ENCODE measurements at places on chromosomes 13 and 19.

DNA sequence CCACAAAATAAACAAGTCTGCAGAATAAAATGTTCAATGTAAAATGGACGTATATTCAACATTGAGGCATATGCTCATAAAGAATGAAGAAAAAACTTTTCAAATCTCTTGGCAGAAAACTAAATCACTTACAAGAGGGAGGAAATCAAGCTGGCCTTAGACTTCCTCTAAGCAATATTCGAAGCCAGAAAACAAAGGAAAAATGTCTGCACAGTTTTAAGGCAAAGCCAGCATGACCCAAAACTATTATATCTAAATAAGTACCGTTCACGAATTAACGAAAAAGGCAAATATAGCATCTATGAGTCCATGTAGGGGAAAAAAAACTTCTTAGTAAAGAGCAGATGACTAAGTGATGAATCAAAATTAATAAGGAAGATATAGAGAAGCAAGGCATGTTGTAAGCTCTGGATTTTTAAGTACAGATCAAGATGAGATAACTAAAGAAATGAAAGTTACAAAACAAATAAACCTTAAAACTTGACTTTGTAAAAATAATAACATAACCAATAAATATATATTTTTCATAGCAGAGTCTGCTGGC lies 101.3 kb downstream of the KCNRG start:
- DNase-seq = no peak

DNA sequence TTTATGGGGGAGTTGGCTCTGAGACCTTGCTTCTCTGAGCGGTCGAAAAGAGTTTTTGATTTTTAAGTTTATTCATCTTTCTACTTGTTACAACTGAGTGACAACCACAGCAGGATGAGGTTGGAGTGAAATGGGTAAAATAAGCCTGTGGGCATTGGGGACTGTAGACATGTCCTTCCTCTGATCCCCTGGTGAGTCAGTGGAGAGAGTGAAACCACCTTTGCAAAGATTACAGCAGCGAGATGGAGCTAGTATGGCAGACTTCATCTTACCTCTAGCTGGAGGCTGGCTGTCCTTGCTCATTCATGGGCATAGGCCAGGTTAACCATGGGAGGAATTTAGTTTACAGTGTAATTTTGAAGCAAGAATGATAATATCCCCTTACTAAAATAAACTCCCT lies 30.9 kb upstream of the PSG9 start:
- no peak for DNase-seq

DNA sequence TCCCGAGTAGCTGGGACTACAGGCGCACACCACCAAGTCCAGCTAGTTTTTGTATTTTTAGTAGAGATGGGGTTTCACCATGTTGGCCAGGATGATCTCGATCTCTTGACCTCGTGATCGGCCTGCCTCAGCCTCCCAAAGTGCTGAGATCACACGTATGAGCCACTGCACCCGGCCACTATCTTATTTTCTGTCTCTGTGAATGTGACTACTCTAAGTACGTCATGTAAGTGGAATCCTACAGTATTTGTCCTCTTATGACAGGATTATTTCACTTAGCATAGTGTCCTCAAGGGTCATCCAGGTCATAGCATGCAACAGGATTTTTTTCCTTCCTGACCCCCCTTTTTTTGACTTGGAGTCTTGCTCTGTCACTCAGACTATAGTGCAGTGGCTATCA lies 4.8 kb upstream of the TMEM91 start:
- DNase-seq = no peak

- peak; percentile 1 for DNase-seq
These were observed 808 bp downstream of the SLITRK5 start for GRCh38 chr13:87671753-87672605.

DNA sequence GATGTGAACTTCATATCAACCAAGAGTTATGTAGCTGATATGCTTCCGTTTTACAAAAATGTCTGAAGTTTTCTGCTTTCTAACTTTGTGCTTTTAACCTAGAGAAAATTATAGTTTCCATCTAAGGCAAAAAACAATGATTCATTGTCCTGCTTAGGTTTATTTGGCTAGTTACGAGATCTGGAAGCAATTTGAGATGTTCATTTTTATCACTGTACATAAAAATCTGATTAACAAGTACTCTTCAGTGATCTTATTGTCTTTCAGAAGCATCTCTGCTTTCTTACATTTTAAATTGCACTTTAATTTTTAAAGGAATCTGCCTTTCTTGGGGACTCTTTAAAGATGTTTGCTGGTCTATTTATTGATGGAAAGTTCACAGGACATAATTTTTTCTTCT lies 188.1 kb downstream of the RFC3 start:
- no peak for DNase-seq

GRCh38 chr13:73069206-73069805 lies 10.5 kb downstream of the KLF5 start:
- no peak for DNase-seq

Data from A172 (cell line).